ENCODE measurements at places on chromosomes 11 and 22.

- no peak for DNase-seq
Observed at GRCh38 chr22:40279017-40279416, 67.3 kb upstream of the ADSL start.

GRCh38 chr11:72834905-72835304 is 20.7 kb downstream of the ATG16L2 start:
- no peak for DNase-seq

GRCh38 chr11:118705111-118705741 is 25.8 kb upstream of the TREH start:
- no peak for DNase-seq

- DNase-seq = no peak
Observed at GRCh38 chr22:50556703-50557102, 6.0 kb downstream of the SYCE3 start.

GRCh38 chr11:40294349-40294735 is 1165.1 kb downstream of the LRRC4C start:
- DNase-seq = no peak

DNA sequence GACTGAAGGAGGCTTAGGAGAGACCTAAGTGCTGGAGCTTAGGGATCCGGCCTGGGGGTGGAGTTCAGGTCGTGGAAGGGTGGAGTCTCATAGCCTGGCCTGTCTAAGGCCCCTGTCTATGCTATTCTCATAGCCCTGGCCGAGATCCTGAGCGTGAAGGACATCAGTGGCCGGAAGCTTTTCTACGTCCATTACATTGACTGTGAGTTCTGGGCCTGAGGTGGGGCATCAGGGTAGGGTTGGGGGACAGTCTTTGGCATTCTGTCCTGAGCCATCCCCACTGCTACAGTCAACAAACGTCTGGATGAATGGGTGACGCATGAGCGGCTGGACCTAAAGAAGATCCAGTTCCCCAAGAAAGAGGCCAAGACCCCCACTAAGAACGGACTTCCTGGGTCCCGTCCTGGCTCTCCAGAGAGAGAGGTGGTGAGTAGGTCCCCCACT is 603 bp downstream of the KAT5 start:
- no peak for DNase-seq

GRCh38 chr11:11640996-11641395 is 19.2 kb upstream of the GALNT18 start:
- DNase-seq = no peak

- no peak for DNase-seq
Observed at GRCh38 chr11:109349276-109350080, 72.5 kb upstream of the C11orf87 start.

- DNase-seq = no peak
Observed at GRCh38 chr22:19507534-19507861, 16.7 kb downstream of the CLDN5 start.

Measured in cortex of kidney (tissue), 1 donor.